LHCN-M2 (cell line): ENCODE measurements at places on chromosomes 7 and 10. TPM values are rescaled to one million over a fixed set of nuclear protein-coding genes. Genes with fewer than 3 reads are reported as not detected.

SAMD8 gene
- 26.1 TPM in 2 replicates for total RNA-seq

DNA sequence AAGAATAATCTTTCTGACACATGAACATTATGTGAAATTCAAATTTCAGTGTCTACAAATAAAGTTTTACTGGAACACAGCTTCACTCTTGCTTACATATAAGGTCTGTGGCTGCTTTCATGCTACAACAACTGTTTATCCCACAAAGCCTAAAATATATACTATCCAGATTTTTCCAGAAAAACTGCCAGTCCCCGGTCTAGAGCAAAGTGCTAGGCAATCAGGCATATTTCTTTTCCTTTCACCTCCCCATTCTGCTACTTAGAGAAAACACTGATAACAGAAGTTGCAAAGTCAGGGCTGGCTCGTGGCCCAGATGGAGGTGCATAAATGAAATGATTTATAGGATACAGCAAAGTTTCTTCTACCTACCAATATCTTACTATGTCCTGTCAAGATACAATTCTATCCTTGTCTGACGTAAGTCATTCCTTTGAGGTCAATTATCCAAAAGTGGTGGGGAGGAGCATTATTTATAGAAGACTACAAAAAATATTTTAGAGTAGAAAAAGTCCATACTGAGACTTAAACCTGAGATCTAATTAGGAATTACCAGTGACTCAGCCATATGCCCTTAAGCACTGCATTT, 384.1 kb downstream of the NXPH1 start:
- no peak for DNase-seq

UCN3 gene
- not detected in 2 replicates for total RNA-seq

TMEM236 gene
- under 0.01 TPM in 2 replicates for total RNA-seq

DNA sequence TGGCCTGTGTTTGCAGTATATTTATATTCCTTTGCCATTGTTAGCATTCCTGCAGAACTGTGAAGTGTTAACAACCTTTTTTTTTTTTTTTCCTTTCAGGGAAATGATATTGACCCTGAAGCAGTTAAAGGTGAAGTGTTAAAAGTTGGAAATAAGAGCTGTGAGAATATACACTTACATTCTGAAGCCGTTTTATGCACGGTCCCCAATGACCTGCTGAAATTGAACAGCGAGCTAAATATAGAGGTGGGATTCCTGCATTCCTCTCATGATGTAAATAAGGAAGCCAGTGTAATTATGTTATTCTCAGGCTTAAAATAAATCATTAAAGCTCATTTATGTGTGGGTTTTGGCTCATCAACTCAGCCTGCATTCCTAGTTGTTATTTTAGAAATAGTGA, 92.8 kb upstream of the CAPZA2 start:
- no peak for DNase-seq

GRCh38 chr7:71184136-71184535, 52.2 kb downstream of the GALNT17 start:
- DNase-seq, result no peak

DNA sequence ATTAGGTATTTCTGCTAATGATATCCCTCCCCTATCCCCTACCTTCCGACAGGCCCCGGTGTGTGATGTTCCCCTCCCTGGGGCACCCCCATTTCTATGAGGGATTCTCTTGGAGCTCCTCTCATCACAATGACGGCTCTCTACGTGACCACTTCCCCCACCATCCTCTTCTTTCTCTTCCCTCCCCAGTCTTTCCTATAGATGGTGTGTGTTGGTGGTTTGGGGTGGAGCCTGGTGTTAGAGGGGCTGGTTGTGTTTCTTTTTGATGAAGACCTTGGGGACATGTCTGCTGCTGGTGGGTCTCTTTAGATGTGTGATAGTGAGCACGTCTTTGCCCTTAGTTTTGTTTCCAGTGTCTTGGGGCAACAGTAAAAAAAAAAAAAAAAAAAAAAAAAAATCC, 28.6 kb downstream of the RPS24 start:
- DNase-seq, result no peak

DNA sequence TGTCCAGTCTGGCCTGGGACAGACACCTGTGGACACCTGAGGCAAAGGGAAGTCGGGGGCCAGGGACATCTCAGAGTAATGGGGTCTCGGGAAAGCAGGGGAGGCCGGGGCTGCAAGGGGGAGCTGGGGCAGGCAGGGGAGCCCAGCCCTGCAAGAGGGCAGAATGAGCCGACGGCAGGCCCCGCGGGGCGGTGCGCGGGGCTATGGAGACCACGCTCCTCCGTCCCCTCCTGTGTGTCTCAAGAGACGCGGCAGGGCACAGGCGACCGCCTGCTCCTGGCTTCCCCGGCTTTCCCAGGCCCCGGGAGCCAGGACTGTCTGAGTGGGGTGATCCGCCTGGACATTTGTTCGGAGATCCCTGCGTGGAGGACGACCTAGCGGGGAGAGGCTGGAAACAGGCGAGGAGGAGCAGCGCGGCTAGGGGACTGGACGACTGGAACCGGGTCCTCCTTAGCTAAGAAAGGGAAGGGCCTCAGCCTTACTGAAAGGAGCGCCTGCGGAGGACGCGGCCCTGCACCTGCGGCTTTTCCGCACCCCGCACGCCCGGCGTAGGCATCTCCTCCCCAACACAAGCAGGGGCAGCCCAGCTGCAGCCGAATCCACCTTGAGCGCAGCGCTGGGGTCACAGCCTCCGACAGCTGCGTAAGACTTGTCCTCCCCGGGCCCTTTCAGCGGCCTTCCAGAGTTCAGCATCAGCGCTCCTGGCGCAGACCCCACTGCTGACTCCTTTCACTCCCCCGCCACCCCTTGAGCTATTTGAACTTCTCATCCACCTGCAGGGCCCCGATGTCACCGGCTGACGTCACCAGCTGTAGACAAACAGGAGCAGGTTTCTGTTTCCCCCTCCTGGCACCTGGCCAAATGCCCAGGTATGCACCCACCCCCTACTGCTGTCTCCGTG, 176.4 kb downstream of the ZNF248 start:
- no peak for DNase-seq

CYP26A1 gene
- total RNA-seq, result 0.11 TPM in 1 of 2 replicates, not detected in the other

CREB5 gene
- 6.5 and 9.0 TPM in 2 replicates for total RNA-seq

DNA sequence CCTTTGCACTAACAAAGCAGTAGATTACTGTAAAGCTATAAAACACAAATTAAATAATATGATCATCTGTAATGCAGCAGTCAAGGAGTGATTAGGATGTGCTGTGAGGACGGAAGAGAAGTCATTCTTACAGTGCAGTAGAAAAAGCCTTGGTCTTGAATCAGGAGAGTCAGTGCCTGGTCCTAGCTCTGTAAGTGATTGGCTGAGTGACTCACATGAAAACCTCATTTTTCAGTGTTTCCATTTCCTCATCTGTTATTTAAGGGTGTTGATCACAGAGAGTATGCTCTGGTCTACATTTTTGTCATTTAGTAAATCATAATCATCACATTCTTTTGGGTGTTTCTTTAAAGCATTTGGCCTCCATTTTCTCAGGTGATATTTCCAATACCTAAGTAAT, 717.8 kb downstream of the LRMDA start:
- no peak for DNase-seq

DNA sequence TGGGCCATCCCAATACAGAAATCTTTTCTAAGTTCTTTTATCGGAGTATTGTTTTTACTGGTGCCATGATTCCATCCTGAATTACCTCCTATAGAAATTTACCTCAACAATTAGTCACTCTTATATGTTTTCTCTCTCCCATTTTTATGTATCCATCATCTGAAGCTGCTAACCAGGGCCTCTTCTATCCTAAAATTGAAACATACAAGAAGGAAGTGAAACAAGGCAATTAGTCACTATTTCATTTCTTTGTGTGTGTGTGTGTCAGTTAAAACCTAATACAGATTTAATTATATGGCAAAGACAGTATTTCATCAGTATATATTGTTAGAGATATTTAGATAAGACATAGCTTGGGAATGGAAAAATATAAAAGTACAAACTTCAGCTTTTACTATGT, 148.4 kb upstream of the AHR start:
- no peak for DNase-seq

ASZ1 gene
- total RNA-seq, result not detected in 2 replicates

DNA sequence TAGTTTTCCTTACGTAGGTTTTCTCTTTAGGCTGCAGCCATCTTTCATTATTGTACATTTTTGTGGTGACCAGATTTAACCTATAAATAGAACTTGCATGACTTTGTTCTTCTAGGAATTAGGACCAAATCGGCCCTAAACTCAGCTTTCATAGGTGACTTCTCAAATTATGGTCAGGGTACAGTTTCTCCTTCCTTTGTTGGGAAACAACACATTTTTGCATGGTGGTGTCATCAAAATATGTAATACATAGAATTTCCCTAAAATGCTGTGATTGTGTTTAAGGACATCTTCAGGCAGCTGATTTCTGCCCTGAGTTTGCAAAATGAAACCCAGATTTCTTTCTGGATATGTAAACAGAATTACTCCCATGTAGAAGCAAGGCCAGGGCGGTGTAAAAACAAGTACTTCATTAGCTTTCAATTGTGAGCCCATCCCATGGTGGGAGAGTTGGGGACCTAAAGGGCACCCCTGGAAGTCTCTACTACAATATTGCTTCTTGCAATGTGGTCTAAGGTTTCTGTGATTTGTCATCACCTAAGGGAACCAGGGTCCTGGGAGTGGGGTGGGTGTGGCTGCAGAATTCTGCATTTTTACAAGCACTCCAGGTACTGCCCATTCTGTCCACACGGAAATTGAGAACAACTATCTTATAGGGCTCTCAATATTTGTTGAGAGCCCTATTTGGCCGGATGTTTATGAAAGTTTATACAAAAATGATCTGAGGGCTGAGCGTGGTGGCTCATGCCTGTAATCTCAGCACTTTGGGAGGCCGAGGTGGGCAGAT, 121.0 kb upstream of the FAM171A1 start:
- DNase-seq, result no peak

DNA sequence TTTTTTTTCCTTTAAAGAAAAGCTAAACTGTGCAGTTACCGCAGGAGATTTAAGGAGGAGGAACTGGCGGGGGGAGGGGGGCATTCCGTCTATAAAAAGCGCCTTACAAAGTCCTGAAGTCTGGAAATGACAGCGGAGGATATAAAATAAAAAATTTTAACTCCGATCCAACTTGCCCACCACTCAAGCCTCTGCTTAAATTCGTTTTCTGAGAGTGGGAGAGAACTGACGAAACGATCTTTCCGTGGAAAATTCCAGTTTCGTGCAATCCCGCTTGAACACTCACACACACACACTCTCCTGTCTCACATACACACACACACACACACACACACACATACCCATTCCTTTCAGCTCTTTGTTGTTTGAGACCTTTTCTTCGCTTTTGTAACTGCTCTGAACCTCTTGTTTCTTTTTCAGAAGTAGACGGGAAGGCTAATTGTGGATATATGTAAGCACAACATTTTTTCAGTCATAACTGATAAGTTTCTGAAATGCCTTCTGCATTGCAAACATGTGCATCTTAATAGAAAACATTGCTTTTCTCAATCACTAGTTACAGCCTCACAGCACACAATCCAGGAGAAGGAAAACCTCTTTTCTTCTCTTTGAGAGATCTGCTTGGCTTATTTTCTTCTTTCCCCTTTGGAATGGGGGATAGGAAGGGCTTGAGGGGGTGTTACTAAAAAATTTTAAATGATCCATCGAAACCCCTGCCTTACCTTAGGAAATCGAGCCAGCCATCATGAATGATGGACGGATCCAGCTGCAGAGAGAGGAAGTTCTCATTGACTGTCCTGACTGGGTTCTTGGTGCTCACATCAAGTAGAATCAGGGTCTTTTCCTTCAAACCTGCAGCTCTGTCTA, 628 bp downstream of the HPSE2 start:
- peak; percentile 13 for DNase-seq

GRCh38 chr10:77546042-77546441, 91.6 kb downstream of the KCNMA1 start:
- no peak for DNase-seq

GRCh38 chr7:537911-538634, 18.4 kb upstream of the PDGFA start:
- DNase-seq, result peak; percentile 99

GRCh38 chr7:158019726-158020705, 567.6 kb downstream of the PTPRN2 start:
- DNase-seq, result no peak

DNA sequence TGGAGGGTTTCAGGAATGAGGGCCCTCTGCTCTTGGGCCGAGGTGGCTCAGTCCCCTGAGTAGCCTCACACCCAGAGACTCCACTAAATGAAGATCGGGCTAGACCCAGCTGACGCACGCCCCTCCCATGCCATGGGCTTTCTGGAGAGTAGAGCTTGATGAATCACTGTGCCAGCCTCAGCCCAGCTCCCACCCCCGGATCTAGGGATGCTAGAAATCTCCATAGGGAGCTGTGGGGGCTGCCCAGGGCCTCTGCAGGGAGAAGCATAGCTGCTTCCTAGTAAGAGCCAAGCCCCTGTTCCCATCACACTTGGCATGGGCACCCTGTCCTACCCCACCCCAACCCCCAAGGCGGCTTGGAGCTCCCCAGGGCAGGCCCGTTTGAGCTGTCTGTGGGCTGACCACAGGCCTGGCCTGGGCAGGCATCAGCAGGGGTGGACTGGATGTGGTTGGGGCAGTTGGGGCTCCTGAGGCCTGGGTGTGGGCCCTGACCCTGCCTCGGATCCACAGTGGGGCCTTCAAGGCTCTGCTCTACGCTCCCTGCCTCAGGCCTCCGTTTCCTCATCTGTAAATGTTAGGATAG, 121.2 kb downstream of the ZMIZ1 start:
- DNase-seq, result peak; percentile 86

MSMB gene
- not detected in 2 replicates for total RNA-seq

DNA sequence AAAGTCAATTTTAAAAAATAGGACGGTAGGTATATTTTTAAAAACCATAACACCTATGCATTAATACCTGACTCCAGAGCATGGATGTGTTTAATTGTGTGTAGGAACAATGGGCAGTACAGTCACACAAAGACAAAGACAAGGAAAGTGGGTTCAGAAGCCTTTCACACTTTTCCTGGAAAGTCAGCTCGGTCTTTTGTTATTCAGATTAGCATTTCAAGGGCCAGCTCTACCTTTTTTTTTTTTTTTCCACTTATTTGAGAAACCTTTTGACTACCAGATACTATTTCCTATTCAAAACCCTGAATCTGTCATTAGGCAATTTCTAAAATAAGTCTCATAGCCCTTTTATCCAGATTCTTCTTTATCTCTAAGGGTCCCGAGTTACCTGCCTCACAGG, 401.9 kb downstream of the PARD3 start:
- no peak for DNase-seq

UPK3BL2 gene
- total RNA-seq, result 1.0 and 4.3 TPM in 2 replicates

DNA sequence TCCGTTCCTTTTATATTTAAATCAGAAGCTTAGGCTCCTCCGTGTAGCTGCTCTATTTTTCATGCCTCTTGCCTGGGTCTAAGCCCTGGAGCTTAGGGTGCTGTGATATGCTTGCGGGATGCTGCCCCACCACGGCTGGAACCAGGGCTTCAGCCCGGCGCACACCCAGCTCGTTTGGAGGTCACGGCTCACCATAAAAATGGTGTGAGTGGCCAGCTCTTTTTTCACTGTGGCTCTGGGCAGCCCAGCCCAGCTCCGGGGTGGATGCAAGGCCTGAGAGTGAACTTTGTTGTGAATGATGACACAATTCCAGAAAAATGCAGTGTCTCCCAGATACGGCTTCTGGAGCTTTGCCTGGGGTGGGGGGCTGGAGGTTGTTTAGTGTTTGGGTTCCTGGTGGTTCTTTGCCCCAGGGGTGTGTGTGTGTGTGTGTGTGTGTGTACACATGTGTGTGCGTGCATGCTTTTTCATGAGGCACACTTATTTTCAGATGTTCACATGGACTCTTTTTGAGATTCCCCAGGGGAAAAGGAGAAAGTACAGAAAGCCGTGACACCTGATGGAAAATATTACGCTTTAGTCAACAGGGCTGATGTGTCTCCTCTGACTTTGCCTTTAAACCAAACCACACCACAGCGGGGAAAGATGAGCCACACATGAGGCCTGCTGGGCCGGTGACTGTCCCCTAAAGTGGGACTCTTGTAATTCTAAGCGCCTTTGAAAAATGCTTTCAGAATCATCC, 46.2 kb downstream of the GRK5 start:
- peak; percentile 92 for DNase-seq

- DNase-seq, result no peak
Observed at GRCh38 chr7:132077971-132078685, 498.1 kb downstream of the PLXNA4 start.
